Stimulated activated CD4-positive, alpha-beta T cell treated with anti-CD3 and anti-CD28 coated beads, Interleukin-12 subunit alpha, Interleukin-12 subunit beta, amount 100 ng/mL, for 4 hours (primary cell): ENCODE measurements at places on chromosomes 5 and 9.

GRCh38 chr9:131404987-131405386 lies 11.1 kb downstream of the PRRC2B start:
- no peak for DNase-seq

GRCh38 chr5:143213851-143214363 lies 189.6 kb downstream of the NR3C1 start:
- DNase-seq: no peak

- no peak for DNase-seq
Measured at GRCh38 chr5:179716286-179716685, 16.3 kb upstream of the MAML1 start.

DNA sequence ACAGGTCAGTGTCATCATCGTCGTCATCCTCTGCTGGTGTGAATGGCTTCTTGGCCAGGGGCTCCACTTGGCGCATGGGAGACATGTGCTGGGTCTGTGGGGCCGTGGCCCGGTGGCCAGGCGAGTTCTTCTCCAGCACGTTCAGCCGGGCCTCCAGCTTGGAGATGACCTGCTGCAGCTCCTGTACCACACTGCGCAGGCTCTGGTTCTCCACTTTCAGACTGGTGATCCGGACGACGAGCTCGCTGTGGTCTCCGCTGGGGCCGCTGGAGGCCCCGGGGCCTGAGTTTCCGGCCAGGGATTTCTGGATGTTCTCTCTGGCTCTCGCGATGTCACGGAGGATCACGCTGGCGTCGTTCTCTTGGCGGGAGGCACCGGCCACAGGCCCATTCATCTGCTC lies 40.6 kb downstream of the ZNF484 start:
- DNase-seq: no peak
